ENCODE measurements at places on chromosomes 1 and 21. TPM values are rescaled to one million over a fixed set of nuclear protein-coding genes. Genes with fewer than 3 reads are reported as not detected.

DNA sequence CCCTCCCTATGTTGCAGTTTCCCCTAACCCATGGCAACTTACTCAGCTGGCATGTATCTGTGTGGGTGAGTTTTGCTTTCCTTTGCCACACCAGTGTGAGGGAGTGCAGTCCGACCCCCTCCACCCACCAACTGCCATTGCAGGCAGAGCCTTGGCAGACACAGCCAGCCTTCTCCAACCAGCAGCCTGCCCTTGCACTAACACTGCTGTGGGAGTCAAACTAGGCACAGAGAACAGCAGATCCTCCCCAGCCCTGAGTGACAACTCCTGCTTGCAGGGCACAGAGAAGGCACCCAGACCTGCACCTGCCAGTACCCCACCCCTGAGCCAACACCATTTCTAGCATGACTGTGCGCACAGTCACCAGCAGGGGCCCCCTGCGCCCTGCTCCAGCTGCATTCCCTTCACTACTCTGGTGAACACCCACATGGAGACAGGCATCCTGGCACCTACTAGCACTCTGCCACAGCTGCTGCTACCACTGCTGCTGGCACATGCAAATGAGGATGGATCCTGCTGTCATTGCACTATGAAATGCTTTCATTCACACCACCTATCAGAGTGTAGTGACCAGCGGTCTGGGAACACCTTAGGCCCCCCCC lies 98.4 kb downstream of the MAGI3 start:
- no peaks in the 10 kb centered on the region for H3K4me1 ChIP-seq
- no peak overlapping the region for H3K4me3 ChIP-seq
- no peaks in the 10 kb centered on the region for H3K36me3 ChIP-seq
- no peak for DNase-seq
- no peak overlapping the region for H3K27ac ChIP-seq

GRCh38 chr1:153849487-153850185 lies 73.1 kb downstream of the GATAD2B start:
- no peak overlapping the region for H3K4me3 ChIP-seq
- H3K36me3 ChIP-seq, result peaks cover 7% of the 10 kb centered on the region
- no peaks in the 10 kb centered on the region for H3K27me3 ChIP-seq
- DNase-seq, result no peak

- H3K36me3 ChIP-seq, result no peaks in the 10 kb centered on the region
- H3K4me1 ChIP-seq, result peaks cover 4% of the 10 kb centered on the region
- peak overlapping the region; percentile 89 for H3K4me3 ChIP-seq
- H3K27me3 ChIP-seq, result no peaks in the 10 kb centered on the region
Observed at GRCh38 chr1:248872752-248873408, 14.0 kb upstream of the ZNF692 start.

The LELP1 gene
- not detected for total RNA-seq

DNA sequence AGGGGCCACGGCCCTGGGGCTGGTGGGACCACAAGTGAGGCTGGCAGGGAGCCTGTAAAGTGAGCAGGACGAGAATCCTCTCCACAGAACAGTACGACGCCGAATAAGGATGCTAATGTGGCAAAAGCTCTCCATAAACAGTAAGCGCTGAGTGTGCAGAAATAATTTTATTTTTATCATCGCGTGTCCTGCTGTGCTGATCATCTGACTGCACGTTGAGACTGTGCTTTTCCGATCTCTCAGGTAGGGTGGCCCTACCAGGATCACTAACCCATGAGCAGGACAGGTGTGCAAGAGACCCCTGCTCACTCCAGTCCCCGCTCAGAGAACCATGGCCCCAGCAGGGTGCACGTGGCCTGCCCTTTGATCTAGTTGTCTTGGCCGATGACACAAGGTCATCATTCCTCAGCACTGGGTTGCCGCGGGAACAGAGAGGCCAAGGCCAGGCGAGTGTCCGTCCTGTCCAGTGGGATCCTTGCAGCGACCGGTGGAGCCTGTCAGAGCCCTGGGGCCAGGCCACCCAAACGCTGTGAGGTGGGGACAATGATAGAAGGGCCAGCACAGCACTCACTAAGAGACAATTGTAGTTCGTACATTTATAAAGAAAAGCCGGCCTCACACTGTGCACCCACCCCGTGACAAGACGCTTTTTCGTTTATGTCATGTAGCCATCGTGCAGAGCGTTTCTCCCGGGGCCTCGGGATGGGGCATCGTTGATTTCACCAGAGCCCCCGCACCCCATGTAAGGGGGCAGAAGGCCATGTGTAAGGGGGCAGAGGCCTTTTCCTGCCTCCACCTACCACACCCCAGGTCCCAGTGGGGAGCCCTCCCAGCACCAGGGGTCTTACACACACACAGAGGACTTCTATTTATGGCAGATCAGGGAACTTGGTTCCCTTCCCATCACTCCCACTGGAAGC lies 52.7 kb upstream of the ADARB1 start:
- no peaks in the 10 kb centered on the region for H3K36me3 ChIP-seq
- H3K27me3 ChIP-seq, result no peaks in the 10 kb centered on the region
- no peak overlapping the region for H3K4me3 ChIP-seq
- no peaks in the 10 kb centered on the region for H3K4me1 ChIP-seq
- no peak overlapping the region for H3K27ac ChIP-seq
- DNase-seq, result no peak

The OVAAL gene
- total RNA-seq, result not detected

DNA sequence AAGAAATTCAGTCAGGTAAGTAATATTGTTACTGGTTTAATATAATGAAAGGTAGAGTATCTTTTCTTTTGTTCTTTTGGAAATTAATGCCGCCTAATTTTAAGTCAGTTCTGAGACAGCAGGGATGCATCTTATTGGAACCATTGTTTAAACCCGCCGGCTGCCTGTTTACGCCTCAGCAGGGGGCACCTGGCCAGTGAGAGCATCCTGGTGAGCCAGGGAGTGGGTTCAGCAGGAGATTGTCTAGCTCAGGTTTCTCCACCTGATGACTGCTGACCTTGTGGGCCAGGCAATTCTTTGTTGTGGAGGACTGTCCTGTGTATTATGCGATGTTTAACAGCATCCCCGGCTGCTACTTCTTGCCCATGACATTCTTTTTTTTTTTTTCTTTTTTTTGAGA lies 30.2 kb downstream of the CHAF1B start:
- no peak for DNase-seq
- H3K36me3 ChIP-seq, result peaks cover 8% of the 10 kb centered on the region
- H3K4me3 ChIP-seq, result no peak overlapping the region
- H3K27ac ChIP-seq, result no peak overlapping the region
- no peaks in the 10 kb centered on the region for H3K27me3 ChIP-seq

DNA sequence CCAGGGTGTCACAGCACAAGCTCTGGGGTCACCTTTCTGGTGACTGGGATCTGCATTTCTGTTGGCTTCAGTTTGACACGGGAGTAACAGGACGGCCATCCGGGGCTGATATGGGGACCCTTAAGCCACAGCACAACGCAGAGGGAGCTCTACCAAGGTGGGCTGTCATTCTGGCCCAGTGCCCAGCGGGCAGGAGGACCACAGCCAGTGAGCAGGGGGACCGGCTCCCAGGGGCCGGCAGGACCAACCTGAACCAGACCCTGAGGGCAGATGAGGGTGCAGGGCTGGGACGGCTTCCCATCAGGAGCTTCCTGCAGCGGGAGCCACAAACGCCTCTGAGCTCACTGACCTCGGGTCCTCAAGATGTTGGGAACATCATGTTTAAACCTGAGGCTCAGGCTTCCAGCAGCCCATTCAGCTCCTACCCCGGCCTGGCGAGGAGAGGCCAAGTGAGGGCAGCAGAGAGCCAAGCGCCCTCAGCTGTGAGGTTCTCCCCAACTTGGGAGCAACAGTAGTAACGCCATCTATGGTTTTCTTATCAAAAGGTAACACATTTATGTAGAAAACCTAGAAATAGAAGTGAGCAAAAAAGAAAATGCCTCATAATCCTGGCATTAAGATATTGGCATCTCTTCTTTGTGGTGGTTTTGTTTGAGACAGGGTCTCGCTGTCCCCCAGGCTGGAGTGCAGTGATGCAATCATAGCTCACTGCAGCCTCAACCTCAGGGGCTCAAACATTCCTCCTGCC lies 26.8 kb downstream of the TMEM201 start:
- no peak overlapping the region for H3K4me3 ChIP-seq
- peaks cover 20% of the 10 kb centered on the region for H3K27me3 ChIP-seq
- DNase-seq, result peak; percentile 55
- peaks cover 6% of the 10 kb centered on the region for H3K4me1 ChIP-seq
- peaks cover 2% of the 10 kb centered on the region for H3K36me3 ChIP-seq
- no peak overlapping the region for H3K27ac ChIP-seq

The C1orf216 gene
- 4.1 TPM for total RNA-seq
